ENCODE measurements at places on chromosomes 3 and 15.

DNA sequence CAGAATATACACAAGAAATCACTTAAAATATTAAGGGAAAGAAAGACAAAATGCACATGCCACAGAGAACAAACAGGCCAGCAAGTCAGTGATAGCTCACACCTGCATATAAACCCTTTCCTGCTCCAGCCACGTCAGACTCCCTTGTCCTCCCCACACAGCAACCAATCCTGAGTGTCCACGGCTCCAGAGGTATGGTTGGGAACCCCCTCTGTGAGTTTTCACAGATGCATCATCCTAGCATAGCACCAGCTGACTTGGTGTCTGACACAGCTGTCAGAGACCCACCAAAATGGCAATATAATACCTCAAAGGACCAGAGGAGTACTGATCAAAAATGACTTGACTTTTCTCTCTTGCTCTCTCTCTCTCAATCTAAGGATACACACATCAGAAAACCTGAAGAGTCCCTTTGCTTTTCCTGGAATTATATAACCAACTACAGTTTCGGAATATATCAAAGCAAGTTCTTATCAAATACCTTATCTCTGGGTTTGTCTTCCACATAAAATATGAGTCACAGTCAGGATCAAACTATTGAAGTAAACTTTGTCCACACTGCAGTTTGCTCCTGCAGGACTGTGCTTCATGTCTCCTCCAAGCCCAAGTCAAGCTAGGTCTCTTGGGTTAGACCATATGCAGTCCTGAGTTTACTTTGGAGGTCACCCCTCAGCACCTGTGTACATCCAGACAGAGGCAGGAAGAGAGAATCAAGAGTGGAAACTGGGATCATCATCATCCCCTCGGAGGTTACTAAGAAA, 187.1 kb upstream of the THBS1 start:
- DNase-seq, result no peak

- peak; percentile 27 for DNase-seq
Measured at GRCh38 chr15:59443341-59444072, 5.5 kb downstream of the FAM81A start.

DNA sequence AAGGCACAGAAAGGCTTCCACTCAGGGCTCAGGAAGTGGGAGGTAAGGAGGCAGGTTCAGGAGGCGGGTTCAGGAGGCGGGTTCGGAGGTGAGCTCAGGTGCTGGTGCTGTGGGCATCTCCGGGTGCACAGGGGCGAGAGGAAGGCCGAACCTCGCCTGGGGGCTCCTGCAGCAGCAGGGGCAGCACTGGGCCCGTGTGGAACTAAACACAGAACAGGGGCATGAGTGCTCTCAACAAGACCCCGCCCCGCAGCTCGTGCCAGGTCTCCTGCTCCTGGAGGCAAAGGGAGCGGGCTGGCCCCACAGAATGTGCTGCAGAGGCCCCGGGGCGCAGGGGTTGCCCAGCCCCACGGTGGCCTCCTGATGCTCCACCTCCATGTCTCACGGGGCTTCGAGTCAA, 13.7 kb downstream of the ZDHHC19 start:
- DNase-seq, result no peak

DNA sequence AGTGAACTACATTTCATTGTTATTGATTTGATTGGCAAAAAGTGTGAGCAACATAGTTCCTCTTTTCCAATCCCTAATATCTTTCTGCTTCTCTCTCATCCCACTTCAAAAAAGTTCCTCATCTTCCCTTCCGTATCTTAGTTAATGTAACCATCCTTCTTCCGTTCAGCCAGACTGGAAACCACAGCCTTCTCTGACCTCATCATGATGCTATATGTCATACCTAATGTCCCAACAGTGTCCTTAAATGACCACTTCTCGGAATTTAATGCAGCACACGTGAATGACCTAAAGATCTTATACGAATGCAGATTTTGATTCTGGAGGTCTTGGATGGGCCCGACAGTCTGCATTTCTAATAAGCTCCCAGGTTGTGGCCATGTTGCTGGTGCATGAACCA, 320.3 kb upstream of the SATB1 start:
- no peak for DNase-seq

GRCh38 chr3:10373686-10374261, 52.9 kb upstream of the SEC13 start:
- DNase-seq, result no peak

DNA sequence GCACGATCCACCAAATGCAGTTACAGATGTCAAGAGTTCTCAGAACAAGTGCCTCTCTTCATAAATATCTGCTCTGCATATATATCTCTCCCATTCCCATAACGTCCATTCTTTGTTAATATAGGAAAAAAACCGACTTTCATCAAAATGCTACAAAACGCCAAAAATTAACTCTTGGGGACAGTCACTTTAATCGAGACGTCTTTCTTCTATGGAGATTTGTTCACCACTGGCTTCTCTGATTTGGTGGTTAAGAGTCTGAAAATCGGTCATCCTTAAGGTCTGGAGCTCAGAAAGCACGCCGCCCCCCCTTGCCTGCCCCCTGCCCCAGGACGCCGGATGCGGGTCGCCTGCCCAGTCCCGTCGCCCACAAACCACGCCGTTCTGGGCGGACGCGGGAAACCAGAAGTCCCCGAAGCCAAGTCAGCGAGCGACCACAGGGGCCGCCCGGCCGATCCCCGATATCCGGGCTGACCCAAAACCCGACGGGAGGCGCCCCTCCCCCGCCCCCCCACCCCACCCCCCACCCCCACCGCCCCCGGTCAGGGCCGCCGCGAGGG, 252.7 kb downstream of the TJP1 start:
- peak; percentile 33 for DNase-seq

DNA sequence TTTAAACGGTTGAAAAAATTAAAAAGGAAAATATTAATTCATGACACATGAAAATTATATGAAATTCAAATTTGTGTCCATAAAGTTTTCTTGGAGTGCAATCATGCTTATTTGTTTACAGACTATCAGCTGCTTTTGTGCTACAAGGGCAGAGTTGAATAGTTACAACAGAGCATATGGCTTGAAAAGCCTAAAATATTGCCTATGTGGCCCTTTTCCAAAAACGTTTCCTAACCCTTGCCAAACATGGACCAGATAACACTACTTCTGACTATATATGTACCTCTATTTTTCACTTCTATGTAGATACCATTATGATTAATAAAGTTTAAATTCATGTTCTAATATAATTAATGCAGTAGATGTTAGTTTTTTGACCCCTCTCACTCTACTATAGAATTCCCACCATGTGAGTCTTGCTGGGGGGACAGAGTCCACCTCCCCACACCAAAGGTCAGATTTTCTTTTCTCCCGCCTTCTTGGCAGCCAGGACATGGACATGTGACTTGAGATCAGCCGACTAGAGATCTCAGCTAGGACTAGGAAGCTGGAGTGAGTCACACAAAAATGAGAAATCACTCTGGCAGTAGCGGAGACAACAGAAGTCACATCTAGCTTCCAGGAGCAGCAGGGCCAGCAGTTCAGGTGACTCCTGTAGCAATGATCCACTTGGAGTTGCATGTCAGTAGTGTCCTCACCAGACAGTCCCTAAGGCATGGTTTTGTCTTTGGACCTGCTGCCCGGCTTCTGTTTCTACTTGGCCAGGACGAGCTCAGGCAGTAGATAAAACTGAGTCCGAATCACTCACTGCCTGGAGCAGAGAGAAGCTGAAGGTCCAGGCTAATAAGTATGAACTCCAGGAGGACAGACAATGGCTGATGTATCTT, 22.4 kb downstream of the CIAO2A start:
- DNase-seq, result no peak

GRCh38 chr3:98657457-98657856, 64.0 kb upstream of the CPOX start:
- peak; percentile 49 for DNase-seq

All from retina (tissue), 1 donor.